ENCODE measurements at places on chromosomes 6 and 20. TPM values are rescaled to one million over a fixed set of nuclear protein-coding genes. Genes with fewer than 3 reads are reported as not detected.

Gene FAM229B
- 4.9 TPM for total RNA-seq

GRCh38 chr6:81608776-81609175, 143.7 kb downstream of the TENT5A start:
- no peak overlapping the region for H3K4me3 ChIP-seq
- no peaks in the 10 kb centered on the region for H3K36me3 ChIP-seq
- no peak overlapping the region for H3K27ac ChIP-seq
- H3K27me3 ChIP-seq = no peaks in the 10 kb centered on the region
- H3K4me1 ChIP-seq = no peaks in the 10 kb centered on the region

GRCh38 chr20:23653400-23653938, 15.7 kb upstream of the CST3 start:
- DNase-seq = no peak
- no peaks in the 10 kb centered on the region for H3K36me3 ChIP-seq
- H3K27me3 ChIP-seq = no peaks in the 10 kb centered on the region
- H3K27ac ChIP-seq = no peak overlapping the region

GRCh38 chr20:31868853-31869672, 1.3 kb downstream of the DUSP15 start:
- no peaks in the 10 kb centered on the region for H3K4me1 ChIP-seq
- no peaks in the 10 kb centered on the region for H3K36me3 ChIP-seq
- no peak overlapping the region for H3K27ac ChIP-seq
- DNase-seq = no peak
- peaks cover 20% of the 10 kb centered on the region for H3K27me3 ChIP-seq

GRCh38 chr6:38588631-38589366, 50.9 kb downstream of the BTBD9 start:
- H3K4me3 ChIP-seq = no peak overlapping the region
- H3K27me3 ChIP-seq = no peaks in the 10 kb centered on the region
- H3K36me3 ChIP-seq = no peaks in the 10 kb centered on the region
- DNase-seq = no peak

GRCh38 chr6:163128324-163128723, 286.2 kb upstream of the QKI start:
- H3K27me3 ChIP-seq = no peaks in the 10 kb centered on the region
- no peak overlapping the region for H3K4me3 ChIP-seq
- H3K27ac ChIP-seq = no peak overlapping the region
- no peaks in the 10 kb centered on the region for H3K4me1 ChIP-seq
- no peaks in the 10 kb centered on the region for H3K36me3 ChIP-seq

- peak overlapping the region; percentile 53 for H3K4me3 ChIP-seq
- no peaks in the 10 kb centered on the region for H3K36me3 ChIP-seq
- H3K4me1 ChIP-seq = peaks cover 6% of the 10 kb centered on the region
- no peaks in the 10 kb centered on the region for H3K27me3 ChIP-seq
- peak; percentile 77 for DNase-seq
- peak overlapping the region; percentile 95 for H3K27ac ChIP-seq
Observed at GRCh38 chr6:17987697-17988421, 424 bp upstream of the KIF13A start.

DNA sequence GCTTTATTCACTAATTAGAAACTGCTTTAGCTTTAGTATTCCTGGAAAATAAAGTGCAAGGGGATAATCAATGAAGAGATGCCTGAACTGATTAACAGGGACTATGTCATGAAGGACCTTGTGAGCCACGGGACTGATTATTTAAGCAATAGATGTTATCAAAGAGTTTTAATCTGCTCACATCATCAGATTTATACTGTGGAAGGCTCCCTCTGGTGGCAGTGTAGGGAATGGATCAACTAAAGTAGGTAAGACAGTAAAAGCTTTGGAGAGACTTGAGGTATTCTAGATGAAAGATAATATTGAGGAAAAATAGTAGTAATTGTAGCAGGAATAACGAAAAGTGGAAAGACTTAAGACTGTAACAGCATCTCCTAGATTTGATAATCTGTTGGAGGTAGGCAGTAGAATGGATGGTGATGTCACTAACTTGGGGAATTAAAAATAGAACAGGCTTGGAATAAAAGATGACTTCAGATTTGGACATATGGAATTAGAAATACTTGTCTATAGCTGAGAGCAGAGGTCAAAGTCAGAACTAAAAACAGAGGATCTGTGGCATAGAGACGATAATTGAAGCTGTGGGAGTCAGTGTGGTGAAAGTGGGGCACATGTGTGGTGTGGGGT, 80.3 kb upstream of the HTR1E start:
- no peaks in the 10 kb centered on the region for H3K27me3 ChIP-seq
- peak; percentile 30 for DNase-seq

Gene LTA
- 0.35 TPM for total RNA-seq

Gene OPRM1
- total RNA-seq = not detected

DNA sequence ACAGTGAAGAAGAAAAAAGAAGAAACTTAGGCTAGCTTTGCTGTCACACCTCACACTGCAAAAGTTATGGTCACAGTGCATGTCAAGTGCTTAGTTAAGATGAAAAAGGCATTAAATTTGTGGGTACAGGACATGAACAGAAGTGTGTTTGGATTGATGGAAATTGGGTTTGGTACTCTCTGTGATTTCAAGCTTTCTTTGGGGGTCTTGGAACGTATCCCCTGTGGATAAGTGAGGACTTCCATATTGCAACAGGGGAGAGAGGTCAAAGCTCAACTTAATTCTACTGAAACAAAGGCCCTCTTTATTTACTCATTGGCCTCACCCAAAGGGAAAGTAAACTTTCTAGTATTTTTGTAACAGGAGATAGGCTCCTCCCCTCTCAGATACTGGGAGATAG, 138.3 kb upstream of the FUT9 start:
- H3K4me3 ChIP-seq = no peak overlapping the region
- no peaks in the 10 kb centered on the region for H3K36me3 ChIP-seq
- no peak overlapping the region for H3K27ac ChIP-seq
- no peak for DNase-seq
- H3K27me3 ChIP-seq = no peaks in the 10 kb centered on the region

DNA sequence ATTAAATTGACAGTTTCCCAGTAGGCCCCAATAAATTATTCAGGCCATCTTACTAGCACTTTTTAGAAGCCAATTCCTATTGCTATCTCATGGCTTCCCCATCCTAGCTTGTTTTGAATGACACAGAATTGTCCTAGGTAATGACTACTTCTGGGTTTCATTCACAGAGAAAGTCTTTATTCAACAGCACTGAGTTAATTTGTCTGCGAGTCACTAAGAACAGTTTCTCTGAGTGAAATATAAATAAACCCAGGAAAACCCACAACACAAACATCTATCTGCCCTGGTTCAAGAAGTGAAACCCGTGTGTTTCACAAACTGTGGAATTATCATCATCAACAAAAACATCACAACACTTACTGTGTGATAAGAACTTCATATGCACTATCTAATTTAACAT, 1366.8 kb downstream of the EPHA7 start:
- H3K27me3 ChIP-seq = no peaks in the 10 kb centered on the region
- H3K4me3 ChIP-seq = no peak overlapping the region
- no peak overlapping the region for H3K27ac ChIP-seq
- no peaks in the 10 kb centered on the region for H3K4me1 ChIP-seq
- H3K36me3 ChIP-seq = no peaks in the 10 kb centered on the region

DNA sequence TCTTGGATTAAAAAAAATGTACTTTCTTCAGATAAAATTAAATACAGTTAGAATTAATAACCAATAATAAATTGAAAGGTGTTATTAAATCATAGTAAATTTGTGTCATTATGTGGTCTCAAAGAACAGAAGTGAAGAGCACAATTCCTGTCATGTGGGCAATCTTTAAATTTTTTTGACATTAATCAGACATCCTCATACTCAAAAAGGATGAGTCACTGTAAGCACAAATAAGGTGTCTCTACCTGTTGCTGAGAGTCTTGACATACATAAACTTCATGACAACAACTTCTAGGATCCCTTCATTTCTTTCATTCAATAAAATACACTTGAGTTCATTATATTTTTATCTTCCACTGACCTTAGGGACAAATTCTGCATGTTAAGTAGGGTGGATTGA, 76.1 kb downstream of the SLC22A3 start:
- no peak overlapping the region for H3K4me3 ChIP-seq
- no peak overlapping the region for H3K27ac ChIP-seq

Gene RIPOR3
- 1.9 TPM for total RNA-seq

Gene FAM209A
- total RNA-seq = 0.35 TPM

Gene FAM83B
- 36.6 TPM for total RNA-seq

- peaks cover 18% of the 10 kb centered on the region for H3K36me3 ChIP-seq
- DNase-seq = no peak
- no peaks in the 10 kb centered on the region for H3K4me1 ChIP-seq
- H3K27me3 ChIP-seq = no peaks in the 10 kb centered on the region
- H3K27ac ChIP-seq = no peak overlapping the region
Observed at GRCh38 chr20:2460752-2461424, 9.7 kb downstream of the SNRPB start.

DNA sequence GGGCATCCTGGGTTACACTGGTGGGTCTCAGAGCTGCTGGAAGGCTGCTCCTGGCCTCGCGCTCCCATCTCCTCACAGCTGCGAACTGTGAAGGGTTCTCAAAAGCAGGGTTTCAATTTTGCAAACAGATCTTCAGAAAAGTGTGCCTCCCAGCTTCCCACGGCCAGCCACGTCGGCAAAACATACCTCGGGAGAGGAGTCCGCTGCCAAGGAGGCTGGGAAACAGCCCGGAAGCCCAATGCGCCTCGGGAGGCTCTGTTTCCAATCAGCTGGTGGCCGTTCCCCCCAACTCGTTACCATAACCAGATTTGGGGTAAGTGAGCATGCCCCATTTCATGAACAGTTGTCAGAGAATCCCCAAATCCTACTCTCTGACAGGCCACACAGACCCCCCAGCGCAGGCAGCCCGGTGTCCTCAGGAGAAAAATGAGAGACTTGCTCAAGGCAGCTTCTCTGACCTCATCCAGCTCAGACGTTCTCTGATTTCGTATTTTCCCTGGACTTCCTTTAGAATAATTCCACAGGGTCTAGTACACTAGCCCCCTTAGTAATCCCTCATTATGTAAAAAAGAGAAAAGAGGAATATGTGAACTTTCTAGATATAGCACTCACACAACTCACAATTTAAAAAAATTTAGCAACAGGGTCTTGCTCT, 98.4 kb downstream of the SNX5 start:
- peaks cover 10% of the 10 kb centered on the region for H3K4me1 ChIP-seq
- no peak overlapping the region for H3K27ac ChIP-seq
- no peak overlapping the region for H3K4me3 ChIP-seq
- no peak for DNase-seq
- H3K36me3 ChIP-seq = no peaks in the 10 kb centered on the region

DNA sequence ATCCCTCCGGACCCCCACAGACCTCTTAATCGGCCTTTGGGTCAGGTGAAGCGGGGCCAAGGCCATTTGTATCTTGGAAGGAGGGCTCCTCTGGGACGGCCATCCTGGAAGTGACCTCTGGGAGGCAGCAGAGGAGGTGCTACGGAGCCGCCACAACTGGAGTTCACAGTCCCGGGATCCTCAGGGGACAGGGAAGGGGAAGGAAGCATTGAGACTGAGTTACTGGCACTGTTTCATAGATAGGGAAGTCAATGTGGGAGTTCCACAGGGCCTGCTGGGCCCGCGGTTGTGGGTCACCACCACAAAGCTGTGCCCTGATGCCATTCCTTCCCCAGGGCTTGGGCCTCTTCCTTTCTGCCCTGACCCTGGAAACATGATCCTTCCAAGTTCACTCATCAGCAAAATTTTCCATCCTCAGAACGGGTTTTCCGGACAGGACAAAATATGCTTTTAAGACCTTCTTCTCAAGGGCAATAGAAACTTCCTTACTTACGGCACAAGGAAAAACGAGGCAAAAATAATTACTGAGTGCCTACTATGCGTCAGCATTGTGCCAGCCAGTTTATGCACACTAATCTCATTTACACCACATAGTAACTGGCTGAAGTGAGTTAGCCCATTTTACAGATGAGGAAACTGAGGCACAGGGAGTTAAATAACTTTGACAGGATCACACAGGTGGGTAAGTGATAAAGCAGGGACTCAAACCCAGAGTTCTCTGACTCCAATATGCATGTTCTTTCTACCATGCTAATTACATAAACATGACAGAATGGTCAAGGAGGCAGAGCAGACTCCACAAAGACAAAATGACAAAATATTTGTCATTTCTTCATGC, 143.8 kb downstream of the UNC5CL start:
- no peaks in the 10 kb centered on the region for H3K4me1 ChIP-seq
- H3K27ac ChIP-seq = no peak overlapping the region
- H3K4me3 ChIP-seq = no peak overlapping the region

GRCh38 chr6:105793130-105793529, 293.0 kb upstream of the PRDM1 start:
- no peak overlapping the region for H3K4me3 ChIP-seq
- H3K27ac ChIP-seq = no peak overlapping the region
- DNase-seq = peak; percentile 24
- H3K27me3 ChIP-seq = no peaks in the 10 kb centered on the region
